ENCODE measurements at places on chromosomes 3 and 15.

GRCh38 chr3:47250309-47251060 is 32.1 kb downstream of the KIF9 start:
- DNase-seq = peak; percentile 56

DNA sequence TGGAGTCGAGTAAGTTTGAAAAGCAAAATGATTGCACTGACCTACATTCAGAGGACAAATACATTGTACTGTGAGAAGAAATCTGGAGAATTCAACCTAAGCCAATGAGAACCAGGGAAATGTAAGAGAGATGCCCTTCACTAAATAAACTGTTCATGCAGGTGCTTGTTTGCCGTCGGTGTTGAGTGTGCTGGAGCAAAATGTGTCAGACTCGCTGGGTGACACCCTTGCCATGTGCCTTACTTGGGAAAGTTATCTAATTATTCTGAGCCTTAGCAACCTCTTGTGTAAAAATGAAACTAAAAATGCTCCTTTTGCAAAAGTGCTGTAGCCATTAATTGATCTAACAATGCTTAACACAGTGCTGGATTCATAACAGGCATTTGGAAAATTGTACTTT is 140.4 kb downstream of the GABRB3 start:
- DNase-seq = no peak

GRCh38 chr3:40585381-40586016 is 60.7 kb downstream of the ZNF621 start:
- no peak for DNase-seq

GRCh38 chr3:114596147-114596546 is 302.3 kb downstream of the TIGIT start:
- no peak for DNase-seq

DNA sequence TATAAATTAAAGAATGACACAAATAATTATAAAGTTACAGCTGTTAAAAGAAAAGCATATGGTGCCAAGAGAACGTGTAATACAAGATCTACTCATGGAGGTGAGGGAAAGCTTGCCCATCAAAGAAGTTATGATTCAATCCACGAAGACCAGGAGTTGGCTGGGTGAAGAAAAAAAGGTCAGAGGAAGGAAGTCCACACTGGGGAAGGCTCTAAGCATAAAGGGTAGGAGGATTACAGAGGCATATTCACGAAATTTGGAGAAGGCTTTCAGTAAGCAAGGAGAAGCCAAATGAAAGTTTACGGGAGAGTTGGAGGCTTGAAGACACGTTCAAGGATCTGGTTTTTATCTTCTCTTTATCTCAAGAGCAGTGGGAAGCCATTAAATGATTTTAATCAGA is 1.8 kb upstream of the TGFBR2 start:
- no peak for DNase-seq

- DNase-seq = no peak
Observed at GRCh38 chr3:121914081-121914998, 20.1 kb downstream of the SLC15A2 start.

All from AG08396 (cell line).